Epithelial cell of proximal tubule (primary cell): ENCODE measurements at places on chromosomes 13 and 19. TPM values are rescaled to one million over a fixed set of nuclear protein-coding genes. Genes with fewer than 3 reads are reported as not detected.

- no peak for DNase-seq
Measured at GRCh38 chr13:46556418-46556779, 3.4 kb downstream of the LRCH1 start.

GRCh38 chr13:79742923-79743322 lies 262.0 kb downstream of the NDFIP2 start:
- DNase-seq, result no peak

GRCh38 chr19:6226012-6226411 lies 53.8 kb downstream of the MLLT1 start:
- DNase-seq, result no peak

DNA sequence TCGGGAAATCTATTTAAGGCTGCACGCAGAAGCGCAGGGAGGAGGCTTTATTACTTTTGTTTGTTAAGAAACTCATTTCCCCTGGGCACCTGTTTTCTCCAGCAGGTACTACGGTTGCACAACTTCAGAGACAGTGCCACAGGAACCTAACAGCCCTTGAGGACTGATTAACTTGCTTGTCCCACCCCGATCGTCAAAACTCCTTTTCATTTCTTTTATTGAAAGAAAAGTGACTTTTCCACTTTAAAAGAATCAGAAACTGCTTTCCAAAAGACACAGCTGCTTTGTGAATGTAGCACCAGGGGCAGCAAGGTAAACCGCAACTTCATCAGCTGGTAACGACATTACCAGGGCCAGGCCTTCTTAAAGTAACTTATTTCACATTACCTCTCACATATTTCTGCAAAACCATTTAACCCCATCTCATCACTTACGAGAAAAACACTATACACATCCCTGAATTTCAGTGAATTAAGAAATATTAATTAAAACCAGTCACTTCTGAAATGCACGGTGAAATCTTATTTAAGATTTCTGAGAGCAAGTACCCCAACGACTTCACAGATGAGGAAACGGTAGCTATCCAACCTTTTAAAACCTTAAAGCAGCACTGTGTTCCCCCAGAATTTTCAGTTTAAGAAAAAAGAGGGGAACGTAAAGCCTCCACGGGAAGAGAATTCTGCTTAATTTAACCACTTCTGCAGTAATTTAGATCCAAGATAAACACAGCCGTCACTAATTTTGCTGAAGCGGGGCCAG lies 1.4 kb downstream of the ANKRD10 start:
- no peak for DNase-seq

DNA sequence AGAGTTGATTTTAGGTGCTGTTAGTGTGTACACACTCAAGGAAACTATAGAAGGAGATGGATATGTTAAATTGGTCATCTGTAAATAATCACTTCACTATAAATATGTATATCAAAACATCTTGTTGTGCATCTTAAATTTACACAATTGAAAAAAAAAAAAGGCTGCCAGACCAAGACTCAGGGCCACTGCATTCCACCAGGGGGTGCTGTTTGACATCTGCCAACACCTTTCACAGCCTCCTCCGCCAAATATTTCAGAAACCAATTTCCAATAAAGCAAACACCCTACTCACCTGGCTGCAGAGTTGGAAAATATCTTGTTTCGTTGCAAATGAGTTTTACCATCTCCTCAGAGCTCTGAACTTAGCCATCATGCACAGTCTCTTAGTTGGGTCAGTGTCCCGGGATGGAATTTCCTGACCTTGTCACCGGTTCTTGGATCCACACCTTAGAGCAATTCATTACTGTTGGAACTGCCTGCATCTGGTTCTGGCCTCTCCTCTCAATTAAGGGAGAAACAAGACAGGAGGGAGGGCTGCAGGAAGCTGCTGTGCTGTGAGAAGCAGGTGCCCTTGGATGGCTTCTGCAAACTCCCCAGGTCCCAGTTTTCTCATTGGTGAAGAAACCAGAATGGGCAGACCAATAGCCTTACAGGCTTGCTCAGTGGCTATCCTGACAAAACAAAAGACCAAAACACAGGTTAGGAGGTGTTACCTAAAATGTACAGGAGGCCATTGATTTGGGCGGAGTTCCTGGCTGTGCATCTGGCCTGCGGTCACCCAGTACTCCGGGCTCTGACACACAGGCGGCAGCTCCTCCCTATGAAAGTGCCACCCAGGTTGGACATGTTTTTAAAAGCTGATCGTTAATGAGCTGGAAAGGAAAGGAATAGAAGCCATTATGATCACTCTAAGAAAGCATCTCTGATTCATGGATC lies 746.6 kb downstream of the UQCRFS1 start:
- DNase-seq, result no peak

DNA sequence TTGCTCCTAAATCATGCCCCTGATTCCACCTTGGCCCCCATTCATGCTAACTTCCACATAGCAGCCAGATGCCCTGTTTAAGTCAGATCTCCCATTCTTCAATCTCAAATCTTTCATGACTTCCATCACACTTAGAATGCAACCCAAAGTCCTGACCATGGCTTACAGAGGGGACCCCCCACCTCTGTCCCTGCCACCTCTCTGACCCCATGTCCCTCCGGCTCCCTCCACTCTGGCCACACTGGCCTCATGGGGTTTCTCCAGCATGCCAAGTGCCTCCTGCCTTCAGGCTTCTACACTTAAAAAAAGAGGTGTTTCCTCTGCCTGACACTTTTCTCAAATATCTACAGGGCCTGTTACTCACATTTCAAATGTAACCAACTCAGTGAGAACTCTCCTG lies 93.6 kb downstream of the C13orf42 start:
- no peak for DNase-seq

DNA sequence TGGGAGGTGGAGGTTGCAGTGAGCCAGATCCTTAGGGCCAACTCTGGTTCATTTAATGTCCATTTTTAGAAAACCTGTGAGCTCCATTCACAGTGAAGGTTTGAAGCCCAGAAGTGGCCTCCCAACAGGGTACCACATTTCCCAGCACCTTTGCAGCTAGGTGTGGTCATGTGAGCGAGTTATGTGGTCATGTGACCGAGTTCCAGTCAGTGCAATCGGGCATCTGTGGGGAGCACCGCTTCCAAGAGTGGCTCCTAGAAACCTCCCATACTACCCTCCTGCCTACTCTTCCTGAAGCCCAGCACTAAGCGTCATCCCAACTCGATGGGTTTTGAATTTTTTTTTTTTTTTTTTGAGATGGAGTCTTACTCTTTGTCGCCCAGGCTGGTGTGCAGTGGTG lies 663 bp upstream of the PLA2G4C start:
- DNase-seq, result no peak

DNA sequence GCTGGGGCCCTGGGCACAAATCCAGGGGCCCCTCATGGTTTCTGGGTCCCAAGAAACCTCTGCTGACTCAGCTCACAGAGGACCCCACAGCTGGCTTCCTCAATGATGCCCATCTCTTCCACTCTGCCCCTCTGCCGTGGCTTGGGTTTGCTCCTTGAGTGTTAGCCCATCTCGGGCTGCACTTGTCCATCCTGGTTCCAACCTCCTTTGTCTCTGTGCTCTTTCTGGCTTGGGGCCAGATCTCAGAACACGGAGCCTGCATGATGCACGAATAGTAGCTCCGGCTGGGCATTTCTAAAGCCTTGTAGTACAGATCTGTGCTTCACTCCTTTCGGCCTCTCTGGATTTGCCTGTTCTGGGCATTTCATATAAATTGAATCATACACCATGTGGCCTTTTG lies 53.8 kb downstream of the F2RL3 start:
- no peak for DNase-seq

DNA sequence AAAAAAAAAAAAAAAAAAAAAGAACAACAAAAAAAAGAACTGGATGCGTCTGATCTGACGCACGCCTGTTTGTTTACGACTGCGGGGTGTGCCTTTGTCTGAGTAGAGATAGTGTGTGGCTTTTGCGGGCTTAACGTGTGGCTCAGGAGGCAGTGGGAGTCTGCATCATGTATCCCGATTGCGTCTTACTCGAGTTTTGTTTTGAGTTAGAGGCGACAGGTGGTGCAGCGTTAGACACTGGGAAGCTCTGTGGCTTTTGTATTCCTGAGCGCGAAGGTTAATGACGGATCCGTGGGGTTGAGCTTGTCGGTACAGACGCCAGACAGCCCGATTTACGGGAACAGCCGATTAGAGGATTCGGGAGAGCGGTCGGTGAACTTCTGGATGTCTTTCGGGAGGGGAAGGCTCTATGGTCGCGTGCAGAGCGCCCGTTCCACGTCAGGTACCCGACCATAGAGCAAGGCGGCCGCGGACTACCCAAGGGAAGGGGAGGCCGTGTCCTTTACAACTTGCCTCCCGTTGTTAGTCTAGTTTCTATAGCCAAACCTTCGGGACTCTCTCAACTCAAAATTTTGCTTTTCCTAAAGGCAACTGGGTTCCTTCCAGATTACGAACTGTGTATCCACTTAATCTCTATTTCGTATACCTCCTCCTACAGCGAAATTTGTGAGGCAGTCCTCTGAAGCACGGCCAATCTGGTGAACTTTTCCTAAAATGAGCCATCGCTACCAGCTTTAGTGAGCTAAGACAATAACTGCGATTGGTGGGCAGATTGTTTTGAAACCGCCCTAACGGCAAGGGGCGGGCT lies 926 bp upstream of the HNRNPUL1 start:
- peak; percentile 10 for DNase-seq

DNA sequence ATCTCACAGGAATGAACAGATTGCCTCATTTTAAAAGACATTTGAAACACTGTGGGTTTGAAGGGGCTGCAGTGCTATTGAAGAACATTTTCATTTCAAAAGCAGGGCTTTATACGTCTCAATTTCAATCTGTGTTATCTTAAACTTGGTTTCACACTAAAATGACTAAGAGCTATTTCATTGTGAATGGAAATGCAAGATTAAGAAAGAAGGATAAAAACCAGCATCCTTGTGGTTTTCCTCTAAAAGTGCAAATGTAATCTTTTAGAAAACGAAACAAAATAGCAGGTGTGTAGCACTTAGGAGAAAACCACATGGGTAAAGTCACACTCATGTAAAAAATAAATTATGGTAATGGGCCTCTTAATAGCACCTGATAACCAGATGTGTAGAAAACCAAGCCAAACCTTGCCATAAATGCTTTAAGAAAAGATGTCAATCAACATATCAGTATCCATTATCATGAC lies 397.7 kb downstream of the GPC6 start:
- DNase-seq, result no peak

- no peak for DNase-seq
Measured at GRCh38 chr13:46656786-46657185, 103.8 kb downstream of the LRCH1 start.

- no peak for DNase-seq
Measured at GRCh38 chr19:11090997-11091702, 1.9 kb downstream of the LDLR start.

GRCh38 chr19:7456964-7457541 lies 31.8 kb downstream of the PEX11G start:
- no peak for DNase-seq

- no peak for DNase-seq
Measured at GRCh38 chr19:9913237-9914000, 22.9 kb downstream of the OLFM2 start.

DNA sequence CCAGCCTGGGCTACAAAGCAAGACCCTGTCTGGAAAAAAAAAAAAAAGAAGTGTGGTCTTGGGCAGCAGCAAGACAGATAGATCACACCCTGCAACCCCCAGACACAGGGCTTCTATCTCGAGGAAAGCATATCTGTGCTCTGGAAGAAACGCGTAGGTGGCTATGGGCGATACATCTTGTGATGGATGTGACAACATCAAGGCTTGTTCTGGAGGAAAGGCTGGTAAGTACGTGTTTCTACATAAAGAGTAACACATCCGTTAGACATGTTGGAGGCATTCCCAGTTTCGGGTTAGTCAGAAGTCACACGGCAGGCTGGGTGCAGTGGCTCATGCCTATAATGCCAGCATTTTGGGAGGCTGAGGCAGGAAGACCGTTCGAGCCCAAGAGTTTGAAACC lies 6.6 kb upstream of the DHDH start:
- DNase-seq, result peak; percentile 87

DNA sequence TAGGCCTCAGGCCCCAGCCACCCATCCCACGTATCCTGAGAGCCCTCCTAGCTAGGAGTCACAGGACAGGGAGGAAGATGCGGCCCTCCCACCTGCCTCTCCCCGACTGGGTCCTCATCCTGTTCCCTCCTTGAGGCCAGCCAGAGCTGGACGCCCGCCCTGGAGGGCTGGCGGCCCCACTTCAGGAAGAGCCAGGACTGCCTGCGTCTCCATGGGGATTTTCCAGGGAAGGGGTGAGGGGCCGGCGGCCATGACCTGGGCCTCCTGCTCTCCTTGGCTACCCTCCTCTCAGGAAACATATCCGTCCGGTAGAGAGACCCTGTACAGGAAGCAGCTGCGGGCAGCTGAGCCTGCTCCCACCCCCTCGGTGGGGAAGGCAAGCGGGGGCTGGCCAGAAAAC lies 11.3 kb upstream of the PRKD2 start:
- no peak for DNase-seq

Gene ADGRE2
- under 0.01 and 0.12 TPM in 2 replicates for total RNA-seq

Gene GPR4
- not detected in 2 replicates for total RNA-seq

Gene GAPDHS
- total RNA-seq, result not detected in 2 replicates

Gene CEACAM1
- total RNA-seq, result 0.46 and 1.0 TPM in 2 replicates

Gene SYCN
- not detected in 2 replicates for total RNA-seq

Gene RFPL4A
- not detected in 2 replicates for total RNA-seq

Gene AZU1
- total RNA-seq, result not detected in 2 replicates
